ENCODE measurements at places on chromosomes 16 and 17. TPM values are rescaled to one million over a fixed set of nuclear protein-coding genes. Genes with fewer than 3 reads are reported as not detected.
A peak's percentile ranks its signal among the peaks of the same experiment; 100 is the strongest.

DNA sequence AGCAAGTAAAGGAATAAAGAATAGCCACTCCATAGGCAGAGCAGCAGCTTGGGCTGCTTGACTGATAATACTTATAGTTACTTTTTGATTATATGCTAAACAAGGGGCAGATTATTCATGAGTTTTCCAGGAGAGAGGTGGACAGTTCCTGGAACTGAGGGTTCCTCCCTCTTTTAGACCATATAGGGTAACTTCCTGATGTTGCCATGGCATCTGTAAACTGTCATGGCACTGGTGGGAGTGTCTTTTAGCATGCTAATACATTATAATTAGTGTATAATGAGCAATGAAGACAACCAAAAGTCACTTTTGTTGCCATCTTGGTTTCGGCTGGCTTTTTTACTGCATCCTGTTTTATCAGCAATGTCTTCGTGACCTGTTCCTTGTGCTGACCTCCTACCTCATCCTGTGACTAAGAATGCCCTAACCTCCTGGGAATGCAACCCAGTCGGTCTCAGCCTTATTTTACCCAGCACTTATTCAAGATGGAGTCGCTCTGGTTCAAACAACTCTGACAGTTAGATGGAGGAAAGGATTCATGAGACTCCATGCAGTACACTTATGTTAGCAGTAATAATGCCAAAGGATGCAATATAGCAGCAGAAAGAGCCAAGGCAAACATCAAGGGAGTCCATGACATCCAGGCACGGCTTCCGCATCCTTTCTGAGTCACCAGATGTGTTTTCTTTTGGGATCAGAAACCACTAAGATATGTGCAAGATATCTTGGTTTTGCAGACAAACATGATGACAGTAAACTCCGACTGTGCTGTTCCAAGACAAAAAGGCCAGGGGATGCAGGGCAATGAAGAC, 55.8 kb upstream of the B4GALNT2 start:
- DNase-seq, result peak; percentile 82

- DNase-seq, result no peak
These were observed 87.0 kb downstream of the IRX3 start for GRCh38 chr16:54199487-54200160.

The TEKT1 gene
- total RNA-seq, result 0.03 TPM

DNA sequence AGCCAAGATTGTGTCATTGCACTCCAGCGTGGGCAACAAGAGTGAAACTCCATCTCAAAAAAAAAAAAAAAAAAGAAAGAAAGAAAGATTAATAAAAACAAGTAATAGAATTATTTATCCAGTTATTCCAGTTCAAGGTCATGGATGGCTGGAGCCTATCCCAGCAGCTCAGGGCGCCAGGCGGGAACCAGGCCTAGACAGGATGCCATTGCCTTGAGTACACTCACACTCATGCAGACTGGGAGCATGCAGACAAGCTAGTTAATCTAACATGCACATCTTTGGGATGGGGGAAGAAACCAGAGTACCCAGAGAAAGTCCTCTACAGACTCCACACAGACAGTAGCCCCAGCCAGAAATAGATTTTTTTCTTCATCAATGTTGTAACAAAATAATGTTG, 17.9 kb downstream of the PDP2 start:
- no peak for DNase-seq

GRCh38 chr17:82105882-82106687, 8.0 kb upstream of the FASN start:
- peak; percentile 45 for DNase-seq

Measured in SJSA1 (cell line).